ENCODE measurements at places on chromosomes 16 and 17.

GRCh38 chr16:74253161-74253938 lies 43.3 kb upstream of the PSMD7 start:
- no peak for DNase-seq

DNA sequence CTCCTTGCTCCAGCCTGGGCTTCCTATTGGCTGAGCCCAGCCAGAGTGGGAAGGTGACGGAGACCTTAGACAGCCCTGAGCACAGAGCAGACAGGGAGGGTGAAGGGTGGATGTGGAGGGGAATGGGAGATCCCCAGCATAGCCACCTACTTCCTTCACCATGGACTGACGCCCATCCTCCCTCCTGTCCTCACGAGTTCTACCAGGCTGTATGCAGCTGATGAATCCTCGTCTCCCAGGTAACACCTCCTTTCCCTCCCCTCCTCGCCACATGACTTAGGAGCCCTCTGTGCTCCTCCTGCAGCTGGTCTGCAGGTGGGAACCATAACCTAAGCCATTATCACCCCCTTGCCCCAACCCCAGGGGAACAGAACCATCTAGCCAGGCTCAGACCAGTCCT lies 9.0 kb upstream of the CRHR1 start:
- DNase-seq, result no peak

- DNase-seq, result no peak
These were observed 238.7 kb upstream of the CIBAR2 start for GRCh38 chr16:85350973-85351372.

DNA sequence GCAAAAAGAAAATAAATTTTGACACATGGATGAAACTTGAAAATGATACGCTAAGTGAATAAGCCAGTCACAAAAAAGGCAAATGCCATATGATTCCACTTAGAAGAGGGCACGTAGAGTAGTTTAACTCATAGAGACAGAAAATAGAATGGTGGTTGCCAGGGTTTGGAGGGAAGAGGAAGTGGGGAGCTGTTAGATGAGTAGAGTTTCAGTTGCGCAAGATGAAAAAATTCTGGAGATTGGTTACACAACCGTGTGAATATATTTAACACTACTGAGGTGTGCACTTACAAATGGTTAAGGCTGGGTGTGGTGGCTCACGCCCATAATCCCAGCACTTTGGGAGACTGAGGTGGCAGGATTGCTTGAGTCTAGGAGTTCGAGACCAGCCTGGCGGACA lies 93.4 kb upstream of the TMEM132E start:
- DNase-seq, result no peak

DNA sequence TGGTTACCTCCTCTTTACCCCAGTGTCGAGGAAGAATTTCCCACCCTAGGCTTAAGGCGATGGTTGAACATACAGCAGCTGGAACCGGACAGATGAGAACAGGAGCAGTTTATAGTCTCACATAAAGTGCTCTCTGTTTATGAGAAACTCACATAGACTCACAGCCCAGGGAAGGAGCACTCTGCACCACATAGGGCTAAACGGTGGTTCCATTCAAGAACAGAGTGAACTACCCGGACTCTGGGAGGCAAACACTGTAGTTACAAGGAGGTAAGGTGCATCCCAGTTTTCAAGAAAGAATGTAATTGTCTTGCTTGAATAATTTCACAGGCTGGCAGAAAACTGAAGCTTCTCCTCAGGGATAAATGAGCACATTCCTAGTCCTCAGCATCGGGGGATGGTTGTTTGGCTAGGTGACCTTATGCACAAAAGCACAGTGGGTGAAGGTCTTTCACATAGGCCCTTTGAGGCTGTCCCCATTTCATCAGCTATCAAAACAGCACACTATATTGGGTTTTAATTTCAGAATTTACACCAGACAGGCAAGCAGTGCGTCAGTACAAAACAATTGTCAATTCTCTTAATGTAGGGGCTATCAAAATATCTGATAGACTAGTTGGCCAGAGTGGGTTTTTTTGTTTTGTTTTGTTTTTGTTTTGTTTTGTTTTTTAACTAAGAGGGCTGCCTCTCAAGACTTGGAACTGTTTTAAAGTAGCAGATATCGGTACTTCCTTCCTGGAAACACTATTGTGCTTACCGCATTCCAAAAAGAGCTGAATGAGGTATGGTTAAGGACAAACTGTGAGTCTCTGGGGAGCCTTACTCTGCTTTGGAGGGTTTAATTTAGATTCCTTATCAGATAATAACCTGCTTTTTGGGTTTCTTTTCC lies 918.1 kb upstream of the CDH8 start:
- DNase-seq, result no peak

GRCh38 chr17:15782866-15783265 lies 50.8 kb downstream of the TBC1D26 start:
- no peak for DNase-seq

GRCh38 chr16:14641926-14642325 lies 9.2 kb downstream of the BFAR start:
- DNase-seq, result no peak

- no peak for DNase-seq
These were observed 5.0 kb downstream of the SLC26A11 start for GRCh38 chr17:80225230-80225629.

DNA sequence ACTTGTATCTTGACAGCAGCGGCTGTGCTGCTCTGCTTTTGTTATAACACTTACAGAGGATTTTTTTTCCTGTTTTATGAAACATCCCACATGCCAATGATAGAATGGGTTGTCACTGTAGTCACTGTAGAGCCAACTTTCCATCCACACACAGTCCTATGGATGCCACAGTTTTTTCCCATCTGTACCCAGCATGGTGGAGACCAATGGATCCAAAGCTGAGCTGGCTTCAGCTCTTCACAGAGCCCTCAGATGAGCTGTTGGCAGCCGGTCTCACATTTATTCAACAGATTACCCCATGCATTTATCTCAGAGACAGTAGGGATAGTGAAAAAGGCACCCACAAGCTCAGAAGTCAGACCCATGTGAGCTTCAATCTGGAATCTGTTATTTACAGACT lies 91.4 kb upstream of the CACNG5 start:
- DNase-seq, result no peak

- DNase-seq, result no peak
These were observed 160.8 kb downstream of the CA10 start for GRCh38 chr17:51997723-51998122.

- no peak for DNase-seq
These were observed 264.9 kb upstream of the SDK2 start for GRCh38 chr17:73909186-73909585.

GRCh38 chr17:18381158-18381952 lies 3.8 kb downstream of the EVPLL start:
- no peak for DNase-seq

DNA sequence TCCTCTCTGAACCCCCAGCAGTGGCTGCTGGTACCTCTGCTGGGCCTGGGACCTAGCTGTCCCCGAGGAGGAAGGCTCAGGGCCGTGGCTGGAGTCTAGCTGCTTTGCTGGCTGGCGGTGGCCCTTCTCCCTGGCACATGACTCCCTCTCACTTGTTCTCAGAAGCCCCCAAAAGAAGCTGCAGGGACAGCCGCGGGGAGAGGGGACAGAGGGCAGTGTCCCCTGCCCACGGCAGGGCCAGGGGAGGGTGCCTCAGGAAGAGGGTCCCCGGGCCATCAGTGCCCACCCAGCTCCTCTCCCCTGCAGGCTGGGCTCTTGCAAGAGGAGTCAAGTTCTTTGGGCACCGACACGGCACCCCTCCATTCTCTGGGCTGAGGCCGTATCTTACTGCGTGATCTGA lies 46.6 kb downstream of the VAC14 start:
- no peak for DNase-seq

- no peak for DNase-seq
These were observed 121.7 kb downstream of the HIC1 start for GRCh38 chr17:2176499-2177169.

GRCh38 chr17:74485022-74485743 lies 18.7 kb downstream of the CD300A start:
- no peak for DNase-seq

GRCh38 chr16:24577167-24577566 lies 37.8 kb downstream of the RBBP6 start:
- DNase-seq, result no peak

- DNase-seq, result no peak
These were observed 2.2 kb downstream of the LMF1 start for GRCh38 chr16:968620-969019.

- DNase-seq, result no peak
These were observed at the start of gene SULT1A2 for GRCh38 chr16:28596840-28597691. SULT1A2 (minus strand) TSS chr16:28597050; CDS start chr16:28595930, 1,120 bp downstream.

- DNase-seq, result no peak
These were observed 58.1 kb downstream of the ZDHHC7 start for GRCh38 chr16:84953190-84953746.

- DNase-seq, result no peak
These were observed 17.6 kb downstream of the MVP start for GRCh38 chr16:29837841-29838240.

- no peak for DNase-seq
These were observed 2.1 kb upstream of the MFSD6L start for GRCh38 chr17:8801135-8801840.

Data from activated CD8-positive, alpha-beta memory T cell treated with anti-CD3 and anti-CD28 coated beads for 4 hours (primary cell).